ENCODE measurements at places on chromosomes 2 and 18.

- DNase-seq = peak; percentile 66
These were observed 156.3 kb downstream of the SUCLG1 start for GRCh38 chr2:84302513-84303412.

GRCh38 chr18:22345718-22346117 lies 72.0 kb downstream of the CTAGE1 start:
- DNase-seq = no peak

- DNase-seq = no peak
These were observed 556.7 kb upstream of the ACVR2A start for GRCh38 chr2:147288131-147288530.

DNA sequence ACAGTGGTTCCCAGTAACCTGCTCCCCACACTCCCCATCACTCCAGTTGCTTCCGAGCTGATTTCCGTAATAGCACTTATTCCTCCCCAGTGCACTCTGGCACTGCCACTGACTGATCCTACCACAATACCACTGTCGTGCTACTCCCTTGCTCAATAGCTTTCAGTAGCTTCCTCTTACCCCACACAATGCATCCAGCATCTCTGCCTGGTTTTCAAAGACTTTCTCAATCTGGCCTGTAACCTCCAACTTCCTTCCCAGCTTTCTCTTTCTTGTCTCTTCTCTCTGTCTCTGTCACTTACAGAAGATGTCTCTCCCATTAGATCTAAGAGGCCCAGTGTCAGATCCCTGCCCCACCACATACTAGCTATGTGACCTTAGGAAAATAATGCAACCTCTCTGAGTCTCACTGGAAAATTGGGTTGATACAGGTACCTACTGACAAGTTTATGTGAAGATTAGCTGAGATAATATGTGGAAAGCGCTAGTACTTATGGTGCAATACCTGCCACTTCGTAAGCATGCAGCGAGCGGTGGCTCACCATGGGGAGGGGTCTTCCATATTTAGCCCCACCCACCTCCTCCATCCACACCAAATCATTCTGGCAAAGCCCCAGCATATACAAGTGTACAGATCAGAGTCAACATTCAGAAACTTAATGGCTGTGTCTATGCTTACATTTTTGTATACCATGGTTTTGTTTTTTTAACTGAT lies 36.7 kb downstream of the SFXN5 start:
- DNase-seq = no peak

GRCh38 chr2:222318712-222319585 lies 20.2 kb upstream of the PAX3 start:
- peak; percentile 77 for DNase-seq

DNA sequence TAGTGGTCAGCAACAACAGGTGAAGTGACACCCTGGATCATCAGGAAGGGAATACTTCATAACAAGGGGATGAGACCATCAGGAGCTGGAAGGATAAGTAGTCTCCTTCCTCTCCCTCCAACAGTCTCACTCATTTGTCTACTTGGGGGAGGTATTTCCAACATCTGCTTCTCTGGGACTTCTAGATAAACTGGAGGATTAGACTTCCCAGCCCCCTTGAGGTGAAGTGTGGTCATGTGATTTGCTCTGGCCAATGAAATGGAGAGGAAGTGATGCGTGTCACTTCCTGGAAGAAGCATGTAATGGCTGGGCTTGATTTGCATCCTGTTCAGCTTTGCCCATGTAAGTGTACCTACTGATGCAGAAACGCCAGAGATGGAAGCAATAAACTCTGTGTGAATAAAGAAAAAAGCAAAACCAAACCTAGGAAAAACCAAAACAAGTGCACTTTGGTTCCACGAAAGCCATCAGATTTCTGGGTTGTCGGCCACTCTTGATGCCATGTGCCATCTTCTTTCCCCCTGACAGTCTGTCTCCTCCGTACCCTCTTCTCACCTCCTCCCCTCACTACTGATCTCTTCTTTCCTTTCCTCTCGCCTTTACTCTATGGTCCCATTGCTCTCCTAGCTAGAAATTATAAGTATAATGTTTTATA lies 76.1 kb upstream of the DNMT3A start:
- DNase-seq = peak; percentile 53

DNA sequence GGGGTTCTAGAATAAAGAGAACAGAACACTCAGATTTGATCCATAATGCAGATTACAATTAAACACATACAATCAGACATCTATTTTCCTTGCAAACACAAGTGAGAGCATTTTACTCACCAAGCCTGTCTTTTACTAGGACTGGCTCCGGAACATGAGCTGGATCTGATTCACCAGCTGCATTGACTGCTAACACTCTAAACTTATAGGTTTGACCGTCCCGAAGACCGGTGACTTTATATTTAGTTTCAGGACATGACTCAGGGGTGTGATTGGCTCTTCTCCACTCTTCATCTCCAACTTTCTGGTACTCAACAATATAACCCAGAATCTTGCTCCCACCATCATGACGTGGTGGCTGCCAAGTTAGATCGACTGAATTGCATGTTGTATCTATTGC lies 112.4 kb downstream of the PLEKHA3 start:
- DNase-seq = no peak

- DNase-seq = no peak
These were observed 227.6 kb downstream of the ASXL3 start for GRCh38 chr18:33805592-33805991.

DNA sequence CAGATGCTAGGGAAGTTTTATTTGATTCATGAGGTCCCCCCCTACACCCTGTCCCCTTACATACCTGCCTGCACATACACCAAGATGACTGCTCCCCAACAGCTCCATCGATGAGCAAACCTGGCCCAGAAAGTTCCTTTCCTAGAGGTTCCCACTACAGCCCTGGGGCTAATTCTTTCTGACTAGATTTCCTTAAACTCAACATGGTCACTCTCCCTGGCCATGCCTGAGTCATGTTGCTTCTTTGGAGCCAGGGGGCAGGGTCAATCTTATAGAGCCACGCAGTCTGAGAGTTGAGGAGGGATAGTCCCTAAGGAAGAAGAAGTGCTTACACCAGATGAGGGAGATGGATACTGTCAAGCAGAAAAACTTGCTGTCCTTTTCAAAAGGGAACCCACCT lies 67.7 kb upstream of the GLI2 start:
- DNase-seq = no peak

- DNase-seq = no peak
These were observed 57.2 kb upstream of the TNP1 start for GRCh38 chr2:216916956-216917650.

GRCh38 chr2:71787476-71788185 lies 334.3 kb downstream of the DYSF start:
- no peak for DNase-seq

DNA sequence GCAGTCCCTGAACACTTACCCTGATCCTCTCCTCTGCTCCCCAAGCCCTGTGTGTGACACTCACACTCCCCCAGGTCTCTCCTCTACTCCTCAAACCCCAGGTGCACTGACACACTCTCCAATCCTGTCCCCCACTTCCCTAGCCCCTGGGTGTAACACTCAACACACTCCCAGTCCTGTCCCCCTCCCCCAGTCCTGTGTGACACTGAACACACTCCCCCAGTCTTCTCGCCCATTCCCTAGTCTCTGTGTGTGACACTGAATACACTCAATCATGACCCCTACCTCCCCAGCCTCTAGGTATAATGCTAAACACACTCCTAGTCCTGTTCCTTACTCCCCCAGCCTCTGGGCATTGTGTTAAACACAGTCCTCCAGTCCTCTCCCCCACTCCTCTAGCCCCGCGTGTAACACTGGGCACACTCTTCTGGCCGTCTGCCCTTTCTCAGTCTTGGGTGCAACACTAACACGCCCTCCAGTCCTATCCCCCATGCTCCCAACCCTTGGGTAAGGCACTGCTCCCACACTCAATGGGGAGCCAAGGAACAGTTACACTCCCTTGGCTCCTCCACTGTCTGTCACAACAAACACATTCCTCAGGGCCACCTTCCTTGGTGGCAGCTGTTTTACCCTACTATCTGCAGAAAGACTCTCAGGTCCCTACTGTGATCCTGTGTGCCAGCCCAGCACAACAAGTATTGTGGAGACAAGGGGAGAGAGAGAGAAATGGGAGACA lies 82.5 kb upstream of the PKDCC start:
- no peak for DNase-seq

DNA sequence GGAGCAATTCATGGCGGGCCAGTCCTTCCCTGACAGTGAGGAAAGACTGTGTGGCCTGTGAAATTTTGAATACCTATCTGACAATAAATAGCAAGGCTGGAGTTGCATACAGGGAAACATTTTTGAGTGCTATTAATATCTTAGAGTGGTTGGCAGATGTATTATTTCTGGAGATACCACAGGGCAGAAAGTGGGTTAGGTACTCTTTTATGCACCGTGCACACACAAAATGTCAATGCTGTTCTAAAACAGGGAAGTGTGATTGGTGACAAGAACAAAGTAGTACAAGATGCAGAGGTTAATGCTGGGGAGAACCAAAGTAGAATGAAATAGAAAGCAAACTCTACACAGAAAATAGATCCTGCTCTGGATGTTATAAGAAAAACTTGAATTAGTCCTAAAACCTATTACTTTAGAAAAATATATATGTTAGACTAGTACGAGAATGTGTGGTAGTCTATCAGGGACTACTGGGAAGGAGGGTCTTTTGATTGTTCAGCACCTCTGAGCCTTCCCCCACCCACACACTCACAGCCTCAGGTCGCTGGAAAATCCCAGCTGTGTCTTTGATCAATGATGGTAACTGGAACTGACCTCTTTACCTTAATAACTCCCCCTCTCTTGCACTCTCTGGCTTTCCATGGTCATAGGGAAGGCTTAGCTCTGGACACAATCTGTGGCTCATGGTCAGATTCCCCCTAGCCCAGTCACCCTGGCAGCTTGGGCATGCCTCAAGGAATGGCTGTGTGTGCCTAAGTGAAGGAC lies 58.2 kb downstream of the SERPINB8 start:
- DNase-seq = peak; percentile 49

DNA sequence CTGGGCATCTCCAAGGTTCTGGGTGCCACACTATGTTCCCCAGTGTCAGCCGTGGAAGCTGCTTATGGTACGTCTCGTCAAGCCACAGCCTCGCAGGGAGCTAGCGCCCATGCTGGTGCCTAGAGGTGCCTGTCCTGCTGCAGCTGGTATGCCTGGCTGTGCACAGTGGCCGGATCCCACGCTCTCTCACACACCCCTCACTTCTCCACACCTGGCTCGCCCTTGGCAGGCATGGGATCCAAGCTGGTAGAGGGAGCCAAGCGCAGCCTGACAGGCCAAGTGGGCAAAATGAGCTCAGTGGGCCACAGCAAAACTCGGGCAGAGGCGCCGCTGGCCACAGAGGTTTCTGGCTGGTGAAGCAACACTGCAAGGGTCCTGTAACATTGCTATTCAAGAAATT lies 156.1 kb upstream of the RBMS1 start:
- DNase-seq = no peak

DNA sequence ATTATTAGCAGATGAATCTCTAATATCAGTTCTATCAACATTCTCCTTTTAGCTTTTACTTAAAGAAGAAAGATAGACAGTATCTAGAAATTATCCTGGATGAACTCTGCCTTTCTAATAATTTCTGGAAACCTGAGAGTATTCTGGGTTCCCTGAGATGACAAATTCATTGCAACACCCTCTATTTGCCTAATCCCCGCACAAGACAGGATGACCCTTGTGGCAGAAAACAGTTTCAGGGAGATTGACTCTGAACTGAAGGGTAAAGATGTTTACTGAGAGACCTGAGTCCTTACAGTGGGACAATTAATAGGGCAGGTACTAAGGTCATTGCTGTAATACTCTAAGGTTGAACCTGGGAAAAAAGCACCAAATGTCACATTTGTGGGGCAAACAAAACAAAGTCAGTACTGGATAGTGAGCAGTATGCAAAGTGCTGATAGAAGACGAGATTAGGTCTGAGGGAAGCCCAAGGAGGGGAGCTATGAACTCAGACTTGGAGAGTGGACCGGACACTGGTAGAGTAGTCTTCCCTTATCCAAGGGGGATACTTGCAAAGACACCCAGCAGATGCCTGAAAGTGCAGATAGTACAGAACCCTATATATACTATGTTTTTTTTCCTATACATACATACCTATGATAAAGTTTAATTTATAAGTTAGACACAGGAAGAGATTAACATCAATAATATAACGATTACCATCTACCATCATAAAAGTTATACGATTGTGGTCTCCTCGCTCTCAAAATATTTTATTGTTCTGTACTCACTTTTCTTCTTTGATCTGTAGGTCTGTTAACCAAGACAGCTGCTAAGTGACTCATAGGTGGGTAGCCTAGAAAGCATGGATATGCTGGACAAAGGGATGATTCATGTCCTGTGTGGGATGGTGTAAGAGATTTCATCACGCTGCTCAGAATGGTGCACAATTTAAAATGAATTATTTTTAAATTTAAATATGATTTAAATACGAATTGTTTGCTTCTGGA lies 148.3 kb upstream of the KLHL14 start:
- no peak for DNase-seq

DNA sequence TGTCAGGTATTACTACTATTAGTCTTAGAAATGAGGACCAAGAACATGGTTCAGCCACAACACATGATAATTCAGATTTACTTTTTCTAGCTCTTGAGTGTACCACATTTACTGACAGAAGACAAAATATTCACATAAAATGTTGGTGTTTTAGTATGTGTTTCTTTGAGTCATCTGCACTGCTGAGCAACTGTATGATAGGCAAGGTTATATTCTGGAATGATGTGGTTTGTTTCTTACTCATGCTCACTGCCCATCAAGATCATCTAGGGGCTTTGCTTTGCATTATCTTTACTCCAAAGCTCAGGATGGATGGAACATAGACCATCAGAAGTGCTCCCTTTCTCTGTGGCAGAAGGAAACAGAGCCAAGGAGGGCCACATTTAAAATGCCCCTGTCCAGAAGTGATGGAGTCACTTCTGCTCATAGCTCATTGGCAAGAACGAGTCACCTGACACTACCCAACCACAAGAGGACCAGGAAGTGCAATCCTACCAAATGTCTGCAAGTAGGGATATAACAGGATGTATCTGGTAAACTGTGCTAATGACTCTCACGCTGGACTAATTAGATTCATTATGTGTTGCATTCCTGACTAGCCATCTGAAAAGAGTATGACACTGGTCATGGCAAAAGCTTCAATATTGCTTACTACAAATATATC lies 81.5 kb downstream of the DIS3L2 start:
- no peak for DNase-seq

DNA sequence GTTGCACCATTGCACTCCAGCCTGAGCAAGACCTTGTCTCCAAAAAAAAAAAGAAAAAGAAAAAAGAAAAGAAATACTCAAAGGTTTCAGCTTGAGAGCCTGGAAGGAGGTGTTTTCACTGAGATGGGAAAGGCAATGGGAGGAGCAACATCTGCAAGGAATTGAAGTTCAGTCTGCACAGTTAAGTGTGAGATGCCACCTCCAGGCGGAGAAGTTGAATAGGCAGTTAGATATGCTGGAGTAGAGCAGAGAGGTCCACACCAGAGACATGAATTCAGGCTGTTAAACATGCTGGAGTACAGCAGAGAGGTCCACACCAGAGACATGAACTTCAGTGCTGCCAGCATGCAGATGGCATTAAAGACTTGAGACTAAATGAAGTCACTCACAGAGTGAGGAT lies 41.4 kb upstream of the DTNB start:
- DNase-seq = no peak

DNA sequence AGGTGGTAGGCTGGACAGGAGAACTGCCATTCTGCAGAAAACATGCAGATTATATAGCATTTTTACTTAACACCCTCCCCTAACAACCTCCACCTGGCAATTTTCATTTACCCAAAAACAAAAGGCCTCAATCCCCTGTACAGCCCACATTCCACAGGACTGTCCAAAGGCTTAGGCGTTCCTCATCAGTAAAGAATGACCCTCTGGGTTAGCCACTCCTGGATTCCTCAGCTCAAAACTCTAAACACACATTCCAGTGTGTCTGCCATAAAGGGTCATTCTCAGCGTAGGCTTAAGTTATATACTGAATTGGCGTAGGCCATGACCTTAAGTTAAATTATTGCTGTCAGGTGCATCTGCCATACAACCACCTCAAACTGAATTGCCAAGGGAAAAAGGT lies 261.8 kb upstream of the CHAC2 start:
- no peak for DNase-seq
